ENCODE measurements at places on chromosomes 3 and 15.

- DNase-seq: no peak
These were observed 33.3 kb downstream of the SLC24A1 start for GRCh38 chr15:65655026-65655425.

DNA sequence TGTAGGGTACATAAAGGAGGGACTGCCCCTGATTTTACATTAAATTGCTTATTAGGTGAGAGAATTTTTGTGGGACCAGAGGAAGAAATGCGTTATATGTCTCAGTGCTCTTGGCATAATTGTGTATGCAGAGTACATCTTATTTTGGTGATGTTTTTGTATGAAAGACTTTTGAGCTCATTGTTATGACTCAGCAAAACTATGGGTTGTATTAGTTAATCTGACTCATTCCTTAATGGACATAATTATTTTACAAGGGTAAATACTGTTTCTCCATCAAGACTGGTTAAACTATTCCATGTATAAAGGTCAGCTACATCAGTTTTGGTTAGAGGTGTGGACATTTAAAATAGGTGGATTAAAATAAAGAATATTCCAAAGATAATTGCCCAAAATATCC lies 156.8 kb downstream of the ALCAM start:
- no peak for DNase-seq

GRCh38 chr3:46934498-46935167 lies 41.9 kb downstream of the CCDC12 start:
- DNase-seq: no peak

DNA sequence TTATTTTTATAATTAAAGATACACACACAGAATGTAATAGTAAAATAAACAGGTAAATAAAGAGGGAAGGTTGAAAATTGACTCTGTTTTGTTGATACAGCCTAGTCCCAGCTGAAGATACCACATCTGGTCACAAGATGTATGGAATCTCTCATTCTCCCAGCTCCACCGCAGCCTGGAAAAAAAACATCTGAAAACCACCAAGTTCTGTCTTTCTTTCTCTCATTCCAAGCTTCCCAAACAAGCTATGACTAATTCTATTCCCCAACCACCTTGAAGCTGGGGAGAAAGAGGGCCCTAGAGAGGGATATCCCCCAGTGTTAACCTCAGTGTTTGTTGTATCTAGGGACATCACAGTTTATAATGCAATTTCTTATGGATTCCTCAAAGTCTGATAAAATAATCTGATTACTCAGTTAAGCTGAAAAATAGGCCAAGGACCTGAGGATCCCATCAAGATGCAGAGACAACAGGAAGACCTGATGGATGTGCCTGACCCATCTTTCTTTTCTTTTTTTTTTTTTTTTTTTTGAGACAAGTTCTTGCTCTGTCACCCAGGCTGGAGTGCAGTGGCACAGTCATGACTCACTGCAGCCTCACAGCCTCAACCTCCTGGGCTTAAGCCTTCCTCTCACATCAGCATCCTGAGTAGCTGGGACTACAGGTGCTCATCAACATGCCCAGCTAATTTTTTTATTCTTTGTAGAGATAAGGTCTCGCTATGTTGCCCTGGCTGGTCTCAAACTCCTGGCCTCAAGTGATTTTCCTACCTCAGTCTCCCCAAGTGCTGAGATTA lies 38.1 kb downstream of the SRGAP3 start:
- DNase-seq: no peak

DNA sequence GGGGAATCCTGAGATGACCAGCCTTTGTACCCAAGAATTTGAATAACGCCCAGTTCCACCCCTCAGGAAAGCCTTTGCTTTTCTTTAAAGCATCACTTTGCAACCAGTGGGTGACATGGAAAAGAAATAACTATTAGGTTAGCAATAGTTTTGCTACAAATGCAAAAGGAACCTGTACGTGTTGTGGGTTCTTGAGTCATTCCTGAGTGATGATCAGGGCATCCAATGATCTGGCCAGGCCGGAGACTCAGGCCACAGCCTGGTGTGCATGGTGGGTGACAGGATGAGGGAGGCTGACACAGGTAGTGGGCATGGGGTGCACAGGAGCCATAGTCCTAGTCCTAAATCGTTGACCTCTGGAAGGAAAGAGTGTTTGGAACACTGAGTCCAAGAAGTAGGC lies 321.4 kb upstream of the IL12A start:
- DNase-seq: no peak

- no peak for DNase-seq
These were observed 2.2 kb downstream of the IGF1R start for GRCh38 chr15:98650417-98651035.

DNA sequence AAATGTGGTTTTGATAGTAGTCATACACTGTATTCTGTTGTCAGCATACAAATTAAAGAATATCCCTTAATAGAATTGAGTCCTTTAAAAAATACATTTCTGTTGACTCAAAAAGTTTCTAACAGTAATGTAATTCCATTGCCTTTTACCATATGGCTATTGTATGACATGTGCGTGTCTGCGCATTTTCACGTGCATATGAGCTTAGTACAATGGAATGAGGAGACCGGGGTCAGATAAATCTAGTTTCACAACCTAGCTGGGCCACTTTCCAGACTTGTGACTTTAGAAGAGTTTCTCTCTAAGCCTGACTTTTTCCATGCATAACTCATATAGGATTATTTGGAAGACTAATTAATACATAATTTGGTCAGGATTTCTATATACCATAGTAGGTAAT lies 38.7 kb downstream of the ZBTB38 start:
- DNase-seq: no peak

DNA sequence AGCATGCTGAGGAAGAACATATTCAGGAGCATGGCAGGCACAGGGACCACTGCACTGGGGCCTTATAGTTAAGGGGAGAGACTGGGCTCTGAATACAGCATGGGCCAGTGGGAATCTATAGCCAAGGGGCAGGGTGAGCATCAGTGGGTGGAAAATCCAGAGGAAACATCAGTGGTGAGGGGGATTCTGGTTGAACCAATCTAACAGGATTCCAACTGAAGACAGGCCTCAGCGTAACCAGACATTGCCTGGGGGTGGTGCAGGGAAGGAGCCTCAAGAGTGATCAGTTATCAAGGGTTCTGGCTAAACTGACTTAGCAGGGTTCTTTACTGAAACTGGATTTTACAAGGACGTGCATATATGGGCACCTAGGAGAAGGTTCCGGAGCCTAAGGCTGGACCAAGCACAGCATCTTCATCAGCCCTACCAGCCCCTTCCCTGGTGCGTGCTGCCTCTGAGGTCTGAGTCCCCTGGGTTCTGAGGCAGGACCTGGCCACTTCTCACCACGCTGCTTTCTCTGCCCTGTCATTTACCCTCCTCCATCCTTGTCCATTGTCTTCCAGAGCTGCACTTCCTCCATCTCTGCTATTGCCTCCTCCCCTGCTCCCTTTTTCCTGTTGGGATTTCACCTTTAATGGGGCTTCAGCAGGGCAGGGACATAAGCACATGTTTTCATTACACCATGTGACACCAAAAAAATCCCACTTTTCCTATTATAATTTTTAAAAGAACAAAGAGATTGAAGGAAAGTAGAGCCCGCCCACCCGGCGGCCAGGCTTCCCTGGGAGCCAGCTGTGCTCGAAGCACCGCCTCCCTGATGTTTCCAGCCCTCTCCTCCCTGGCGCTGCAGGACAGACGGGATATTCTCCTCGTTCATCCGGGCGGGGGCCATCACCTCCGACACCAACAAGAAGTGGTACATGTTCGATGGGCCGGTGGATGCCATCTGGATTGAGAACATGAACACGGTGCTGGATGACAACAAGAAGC lies 52.1 kb downstream of the DNAH1 start:
- DNase-seq: no peak

- no peak for DNase-seq
These were observed 33.6 kb upstream of the OCA2 start for GRCh38 chr15:28132524-28133275.

- DNase-seq: no peak
These were observed 83.3 kb downstream of the SNRK start for GRCh38 chr3:43369404-43370292.

DNA sequence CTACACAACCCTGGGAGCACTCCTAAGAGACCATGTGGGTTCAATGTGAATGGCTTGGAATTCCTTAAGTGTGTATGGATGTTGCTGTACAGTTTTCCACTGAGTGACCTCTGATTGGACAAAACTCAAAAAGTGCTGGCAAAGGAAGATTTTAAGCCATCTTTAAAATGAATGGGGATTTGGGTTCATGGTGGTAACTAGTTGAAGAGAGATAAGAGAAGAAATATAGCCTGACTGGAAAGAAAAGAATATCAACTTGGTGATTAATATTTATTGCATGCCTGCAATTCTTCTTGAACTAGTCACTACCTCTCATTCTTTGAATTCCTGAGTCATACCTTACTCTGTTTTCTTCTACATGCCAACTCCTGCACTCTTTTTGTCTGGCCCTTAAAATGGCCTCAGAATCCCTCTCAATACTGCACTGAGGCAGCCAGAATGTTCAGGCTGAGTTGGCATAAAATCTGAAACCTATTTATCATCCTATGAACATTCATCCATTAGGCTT lies 124.7 kb downstream of the RPL22L1 start:
- no peak for DNase-seq

DNA sequence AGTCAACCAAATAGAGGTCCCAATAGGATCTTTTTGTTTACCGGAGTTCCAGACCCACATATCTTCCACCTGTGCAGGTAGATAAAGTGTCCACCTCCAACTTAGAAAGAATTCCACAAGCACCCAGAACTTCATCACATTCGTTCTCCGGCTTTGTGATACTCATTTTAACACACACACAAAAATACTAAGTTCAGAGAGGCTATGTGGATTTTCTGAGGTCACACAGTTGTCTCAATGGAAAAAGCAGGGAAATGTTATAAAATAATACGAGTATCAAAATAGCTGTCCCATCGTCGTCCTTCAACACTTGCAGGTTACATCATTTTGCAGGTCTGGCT lies 137.5 kb downstream of the TMCO5A start:
- DNase-seq: no peak

DNA sequence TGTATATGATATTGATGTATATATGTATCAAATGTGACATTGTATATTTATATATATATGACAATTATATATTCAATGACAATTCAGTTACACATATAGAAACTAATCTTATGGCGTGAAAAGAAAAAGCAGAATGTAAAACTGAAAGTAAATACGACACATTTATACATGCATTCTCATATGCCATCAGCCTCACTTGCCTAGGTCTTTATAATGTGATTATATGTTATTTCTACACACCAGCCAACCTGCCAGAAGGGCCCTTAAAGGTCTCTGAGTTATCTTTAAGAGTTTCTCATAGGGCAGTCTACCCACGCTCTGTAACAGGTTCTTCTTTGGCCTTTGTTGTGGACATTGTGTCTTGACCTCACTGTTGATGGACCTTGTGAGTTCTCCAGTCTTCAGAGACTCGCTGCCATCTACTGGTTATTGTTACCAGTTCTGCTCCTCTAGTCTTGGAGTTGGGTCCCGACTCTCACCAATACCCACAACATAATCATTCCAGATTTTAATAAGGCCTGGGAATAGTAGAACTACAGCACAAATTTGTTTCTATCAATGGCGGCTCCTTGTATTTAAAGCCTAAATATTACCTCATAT lies 371.5 kb upstream of the GOLIM4 start:
- DNase-seq: peak; percentile 3

DNA sequence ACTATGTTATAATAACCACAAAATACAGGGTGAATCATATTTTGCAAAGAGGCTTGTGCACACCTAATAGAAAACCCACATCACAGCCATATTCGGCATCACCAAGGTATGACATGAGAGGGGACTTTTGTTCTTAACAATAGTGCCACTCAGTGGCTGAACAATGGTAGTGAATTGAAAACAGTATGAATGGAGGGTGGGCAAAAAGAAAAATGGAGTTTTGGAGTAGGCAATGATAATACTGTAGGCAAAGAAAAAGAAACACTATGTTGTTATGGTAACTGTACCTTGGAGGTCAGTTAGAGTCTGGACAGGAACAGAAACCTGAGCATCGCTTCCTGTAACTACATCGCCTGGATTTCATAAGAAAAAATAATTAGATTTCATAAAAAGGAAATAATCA lies 348.6 kb downstream of the PLCL2 start:
- no peak for DNase-seq

GRCh38 chr3:104873331-104873730 lies 493.4 kb upstream of the ALCAM start:
- no peak for DNase-seq

GRCh38 chr15:92808598-92809063 lies 91.5 kb upstream of the CHD2 start:
- no peak for DNase-seq

All from T-helper 2 cell (primary cell).